Spinal cord (tissue), 10 donors: ENCODE measurements at places on chromosomes 4 and X. TPM values are rescaled to one million over a fixed set of nuclear protein-coding genes. Genes with fewer than 3 reads are reported as not detected.
A peak's percentile ranks its signal among the peaks of the same experiment; 100 is the strongest.

- peak; percentile 86 for DNase-seq
Measured at GRCh38 chrX:101407748-101408531, at the start of the genes GLA and HNRNPH2. Gene GLA, minus strand, starts transcription at chrX:101407925. Its CDS starts 22 bp downstream, at chrX:101407903. Gene HNRNPH2, plus strand, starts transcription at chrX:101408222. Its CDS starts 3,767 bp downstream, at chrX:101411989.

DNA sequence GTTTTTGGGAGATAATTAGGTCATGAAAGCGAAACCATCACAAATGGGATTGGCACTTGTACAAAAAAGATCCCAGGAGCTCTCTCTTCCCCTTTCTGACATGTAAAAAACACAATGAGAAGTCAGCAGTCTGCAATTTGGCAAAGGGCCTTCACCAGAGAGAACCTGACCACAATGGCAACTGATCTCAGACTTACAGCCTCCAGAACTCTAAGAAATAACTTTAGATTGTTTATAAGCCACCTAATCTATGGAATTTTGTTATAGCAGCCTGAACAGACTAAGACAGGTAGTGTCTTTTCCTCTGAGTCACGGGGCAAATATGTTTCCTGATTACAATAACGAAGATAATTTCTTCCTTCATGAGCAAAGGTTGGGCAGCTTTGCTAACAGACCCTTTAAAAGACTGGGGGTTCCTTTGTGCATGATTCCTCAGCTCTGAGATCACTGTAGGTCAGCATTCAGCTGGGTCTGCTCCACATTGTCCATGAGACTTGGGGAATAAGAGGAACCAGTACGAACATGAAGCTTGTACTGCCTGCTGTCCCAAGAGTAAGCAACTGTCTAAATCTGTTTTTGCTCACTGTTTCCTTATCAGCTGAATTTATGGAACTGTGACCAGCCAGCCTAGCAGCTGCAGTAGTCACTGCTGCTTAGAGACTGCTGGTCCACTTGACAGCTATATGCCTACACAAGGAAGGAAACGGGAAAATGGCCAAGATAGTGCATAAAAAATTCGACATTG lies 191.6 kb downstream of the ANAPC10 start:
- no peak for DNase-seq

GRCh38 chr4:107757864-107758476 lies 37.9 kb upstream of the PAPSS1 start:
- DNase-seq = peak; percentile 78

- no peak for DNase-seq
Measured at GRCh38 chr4:125489952-125490690, 175.4 kb downstream of the FAT4 start.

DNA sequence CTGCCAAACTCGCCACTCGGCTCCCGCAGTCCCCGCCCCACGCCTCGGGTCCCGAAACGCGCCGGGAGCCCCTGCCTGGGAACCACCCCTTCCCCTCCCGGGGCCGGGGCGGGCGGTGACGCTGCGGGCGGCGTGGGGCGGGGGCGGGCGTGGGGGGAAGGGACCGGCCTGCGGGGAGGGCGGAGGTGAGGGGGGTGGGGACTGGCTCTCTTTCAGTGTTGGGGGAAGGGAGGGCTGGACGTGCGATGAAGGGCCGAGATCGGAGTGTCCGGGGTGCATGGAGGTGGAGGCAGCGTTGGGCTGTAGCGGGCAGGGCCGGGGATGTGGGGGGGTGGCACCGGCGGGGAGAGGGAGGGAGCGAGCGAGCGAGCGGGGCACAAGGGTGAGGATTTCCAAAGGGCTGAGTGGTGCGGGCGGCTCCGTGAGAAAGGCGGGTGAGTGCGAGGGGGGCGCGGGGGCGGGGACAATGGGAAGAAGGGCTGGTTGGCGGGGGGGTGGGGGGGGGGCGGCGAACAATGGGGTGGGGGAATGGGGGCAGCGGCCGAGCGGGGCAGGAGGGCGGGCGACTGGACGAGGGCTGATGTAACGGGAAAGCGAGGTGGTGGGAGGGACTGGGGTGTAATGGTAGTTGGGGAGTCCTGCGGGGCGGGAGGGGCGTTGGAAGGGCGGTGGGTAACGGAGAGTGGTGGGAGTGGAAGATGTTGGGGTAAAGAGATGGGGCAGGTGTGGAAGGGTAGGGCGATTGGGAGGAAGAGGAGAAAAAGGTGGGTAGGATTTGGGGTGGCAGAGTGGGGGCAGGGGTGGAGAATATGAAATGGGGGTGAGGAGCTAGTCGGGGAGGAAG lies 578 bp downstream of the DCUN1D4 start:
- no peak for DNase-seq

- DNase-seq = no peak
Measured at GRCh38 chr4:88058295-88058694, 50.9 kb downstream of the PKD2 start.

- no peak for DNase-seq
Measured at GRCh38 chr4:1466034-1466862, 60.0 kb upstream of the NKX1-1 start.

- DNase-seq = no peak
Measured at GRCh38 chr4:109826719-109827118, 1.1 kb upstream of the RRH start.

- DNase-seq = no peak
Measured at GRCh38 chrX:17824980-17825379, 36.1 kb downstream of the RAI2 start.

DNA sequence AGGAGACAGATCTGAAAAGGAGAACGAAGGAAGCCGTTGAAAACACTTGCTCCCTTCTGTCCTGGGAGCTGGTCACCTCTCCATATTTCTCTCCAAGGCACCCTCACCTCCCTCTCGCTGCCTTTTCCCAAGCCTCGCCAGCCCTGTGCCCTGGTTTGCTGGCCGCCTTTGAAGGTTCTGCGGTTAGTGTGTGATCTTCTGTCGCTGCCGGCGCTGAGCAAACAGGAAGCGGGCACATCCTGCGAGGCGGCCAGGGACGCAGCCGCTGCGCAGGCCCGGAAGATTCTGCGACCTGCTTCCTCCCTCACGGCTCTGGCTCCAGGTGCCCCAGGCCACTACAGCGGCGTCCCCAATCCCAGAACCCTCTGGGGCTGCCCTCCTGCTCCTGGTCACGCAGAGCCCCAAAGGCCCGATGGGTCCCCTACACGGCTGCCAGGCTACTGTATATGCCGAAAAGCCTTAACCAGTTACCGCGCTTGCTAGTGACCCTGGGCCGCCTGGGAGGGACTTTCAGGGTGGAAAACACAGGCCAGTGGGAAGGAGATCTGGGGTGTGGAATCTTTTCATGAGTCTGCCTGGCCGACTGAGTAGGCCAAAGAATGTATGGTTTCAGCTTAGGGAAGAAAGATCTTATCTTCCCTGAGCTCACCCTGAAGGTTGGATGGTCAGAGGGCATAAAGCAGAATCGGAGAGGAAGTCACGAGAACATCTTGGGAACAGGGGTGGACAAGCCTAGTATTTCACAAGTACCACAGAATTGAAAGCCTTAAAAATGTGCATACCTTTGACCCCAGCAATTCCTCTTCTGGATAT lies 2.3 kb upstream of the SASH3 start:
- DNase-seq = no peak

DNA sequence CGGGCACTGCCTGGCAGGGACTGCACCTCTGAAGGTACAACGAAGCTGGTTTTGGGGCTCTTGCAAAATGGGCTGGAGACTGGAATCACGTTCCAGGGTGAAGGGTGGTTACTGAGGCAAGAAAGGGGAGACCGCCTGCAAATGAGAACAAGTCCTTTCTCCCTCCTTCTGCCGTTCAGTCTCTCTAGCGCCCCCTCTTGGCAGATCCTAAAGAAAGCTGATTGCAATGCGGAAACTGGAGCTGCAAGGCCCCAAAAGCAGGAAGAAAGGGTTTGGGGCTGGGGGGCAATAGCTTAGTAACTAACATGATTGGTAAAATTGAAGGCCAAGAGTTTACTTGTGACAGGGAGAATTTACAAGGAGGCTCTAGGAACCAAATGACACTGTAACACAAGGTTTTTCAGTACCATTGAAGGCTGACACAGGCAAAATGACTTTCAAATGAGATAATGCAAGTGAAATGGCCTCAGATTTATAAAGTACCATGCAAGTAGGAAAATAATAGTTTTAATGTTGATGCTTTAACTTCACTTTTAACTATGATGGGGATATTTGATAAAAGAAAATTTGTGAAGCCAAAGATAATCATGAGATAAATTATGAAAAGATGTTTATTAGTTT lies 222.7 kb upstream of the HAND2 start:
- no peak for DNase-seq

DNA sequence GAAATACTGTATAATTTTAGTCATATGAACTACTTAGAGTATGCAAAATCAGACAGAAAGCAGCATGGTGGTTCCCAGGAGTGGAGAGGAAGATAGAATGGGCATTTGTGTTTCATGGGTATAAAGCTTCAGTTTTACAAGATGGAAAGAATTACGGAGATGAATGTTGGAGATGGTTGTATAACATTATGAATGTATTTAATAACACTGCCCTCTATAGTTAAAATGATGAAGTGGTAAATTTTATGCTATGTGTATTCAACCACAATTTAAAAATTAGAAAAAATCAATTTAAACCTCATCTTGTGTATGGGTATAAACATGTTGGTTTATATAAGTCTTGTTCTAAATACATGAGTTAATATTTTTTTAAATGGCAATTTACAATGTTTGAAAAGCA lies 521.1 kb downstream of the FSTL5 start:
- DNase-seq = no peak

- no peak for DNase-seq
Measured at GRCh38 chrX:8254401-8254800, 83.3 kb upstream of the VCX2 start.

GRCh38 chr4:102404431-102404969 lies 59.2 kb upstream of the SLC39A8 start:
- peak; percentile 23 for DNase-seq

DNA sequence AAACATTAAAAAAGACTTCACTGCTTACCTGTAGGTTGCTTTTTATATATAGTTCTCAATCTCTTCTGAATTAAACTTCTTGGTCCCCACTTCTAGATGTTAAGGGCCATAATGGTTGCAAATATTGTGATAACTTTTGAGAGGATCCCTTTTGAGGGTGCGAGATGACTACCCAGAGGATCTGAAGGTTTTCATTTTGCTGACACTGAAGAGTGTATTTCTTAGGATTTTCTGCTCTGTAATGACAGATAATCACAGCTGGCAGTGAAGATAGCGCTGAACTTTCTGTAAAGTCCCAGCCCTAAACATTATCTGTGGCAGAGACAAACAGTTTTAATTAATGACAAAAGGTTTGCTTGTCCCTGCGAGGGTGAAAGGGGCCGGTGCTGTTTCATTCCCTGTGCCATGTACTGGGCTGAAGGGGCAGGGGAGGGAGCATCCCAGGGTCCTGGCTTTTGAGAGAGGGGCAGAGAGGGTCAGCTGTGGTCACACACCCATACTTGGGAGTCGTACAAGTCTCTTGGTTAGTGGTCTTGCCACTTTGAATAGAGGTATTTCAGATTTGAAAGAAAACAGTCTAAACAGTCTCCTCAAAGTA lies 22.2 kb downstream of the CLCN4 start:
- no peak for DNase-seq

The VCX3B gene
- total RNA-seq = not detected

The PRRG3 gene
- 7.7 TPM for total RNA-seq

The PPP1R2C gene
- total RNA-seq = not detected

The C4orf51 gene
- not detected for total RNA-seq

The PCDH11X gene
- 24.5 TPM for total RNA-seq

The SPIN2A gene
- total RNA-seq = 4.8 TPM
